B cell (primary cell): ENCODE measurements at places on chromosomes 7 and 10. TPM values are rescaled to one million over a fixed set of nuclear protein-coding genes. Genes with fewer than 3 reads are reported as not detected.

The DKK1 gene
- not detected in 2 replicates for total RNA-seq

The NRBF2 gene
- 20.5 and 24.6 TPM in 2 replicates for total RNA-seq

The AGMO gene
- total RNA-seq, result not detected in 2 replicates

The AKR1C1 gene
- not detected in 2 replicates for total RNA-seq

The CARD11 gene
- 129 and 133 TPM in 2 replicates for total RNA-seq

The C10orf143 gene
- 9.1 and 12.3 TPM in 2 replicates for total RNA-seq

DNA sequence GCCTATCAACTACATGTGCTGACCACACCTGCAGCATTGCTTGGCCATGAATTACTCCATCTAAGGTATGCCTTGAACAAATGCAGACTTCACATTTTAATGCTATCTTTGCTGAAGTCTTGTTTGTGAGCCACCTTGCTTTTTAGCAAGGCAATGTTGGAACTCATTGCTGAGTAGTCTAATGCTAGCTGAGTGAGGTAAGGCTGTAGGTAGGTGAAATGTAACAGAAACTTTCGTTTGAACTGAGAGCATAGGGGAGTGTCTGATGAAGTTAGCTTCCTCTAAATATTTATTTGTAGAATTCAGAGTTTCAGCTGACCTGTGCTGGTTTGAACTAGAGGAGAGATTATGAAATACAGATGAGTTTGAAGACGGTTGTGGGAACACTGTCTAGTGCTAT, 238.5 kb downstream of the SEMA3A start:
- H3K4me1 ChIP-seq, result no peaks in the 10 kb centered on the region
- DNase-seq, result no peak
- H3K4me3 ChIP-seq, result no peak overlapping the region
- H3K27ac ChIP-seq, result no peak overlapping the region

GRCh38 chr7:108525327-108525984, 479 bp downstream of the PNPLA8 start:
- no peaks in the 10 kb centered on the region for H3K27me3 ChIP-seq
- H3K36me3 ChIP-seq, result peaks cover 9% of the 10 kb centered on the region
- peak; percentile 26 for DNase-seq
- H3K4me1 ChIP-seq, result peaks cover 34% of the 10 kb centered on the region
- peak overlapping the region; percentile 94 for H3K27ac ChIP-seq

DNA sequence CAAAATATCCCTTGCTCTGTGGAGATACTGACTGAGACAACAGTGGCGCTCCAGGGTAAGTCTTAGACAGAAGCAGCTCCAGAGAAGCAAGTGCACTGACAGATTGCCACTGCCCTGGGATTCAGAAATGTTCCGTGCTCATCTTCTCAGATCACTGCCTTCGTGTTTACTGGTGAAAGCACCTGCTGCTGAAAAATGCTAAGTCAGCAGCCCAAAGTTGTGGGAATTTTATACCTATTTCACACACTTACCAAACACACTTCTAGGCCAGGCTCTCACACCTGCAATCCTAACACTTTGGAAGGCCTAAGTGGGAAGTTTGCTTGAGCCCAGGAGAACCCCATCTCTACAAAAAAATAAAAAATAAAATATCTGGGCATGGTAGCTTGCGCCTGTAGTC, 63.2 kb upstream of the DLX6 start:
- H3K4me3 ChIP-seq, result no peak overlapping the region
- no peaks in the 10 kb centered on the region for H3K36me3 ChIP-seq
- no peak overlapping the region for H3K27ac ChIP-seq
- no peaks in the 10 kb centered on the region for H3K4me1 ChIP-seq
- H3K27me3 ChIP-seq, result no peaks in the 10 kb centered on the region

DNA sequence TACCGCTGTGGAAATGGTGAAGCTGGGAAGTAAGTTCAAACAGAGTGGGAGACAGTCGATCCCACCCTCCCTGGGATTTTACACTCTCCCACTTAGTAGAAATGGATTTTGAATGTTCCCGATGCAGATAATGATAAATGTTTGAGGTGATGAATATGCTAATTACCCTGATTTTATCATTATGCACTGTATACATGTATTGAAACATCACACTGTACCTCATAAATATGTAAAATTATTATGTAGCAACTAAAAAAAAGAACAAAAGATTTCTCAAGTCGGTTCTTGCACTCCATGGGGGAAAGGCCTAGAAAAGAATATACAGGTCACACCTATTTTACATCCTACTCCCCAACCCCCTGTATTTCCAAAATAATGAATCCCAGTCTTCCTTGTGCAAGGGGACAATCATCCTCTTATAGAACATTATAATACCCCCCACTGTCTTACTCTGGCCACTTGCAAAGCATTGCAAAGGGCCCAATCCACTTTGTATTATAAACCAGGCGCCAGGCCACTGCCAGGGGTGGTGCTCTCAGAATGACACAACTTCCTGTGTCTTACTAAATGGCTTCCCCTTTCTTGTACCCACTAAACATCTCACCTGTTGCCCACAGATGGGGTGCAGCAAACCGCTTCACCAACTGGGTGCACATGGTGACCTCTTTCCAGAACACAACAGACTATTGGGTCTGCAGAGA, 20.6 kb upstream of the OR2AE1 start:
- no peak for DNase-seq
- H3K36me3 ChIP-seq, result peaks cover 30% of the 10 kb centered on the region
- no peak overlapping the region for H3K27ac ChIP-seq
- H3K4me1 ChIP-seq, result no peaks in the 10 kb centered on the region
- H3K27me3 ChIP-seq, result no peaks in the 10 kb centered on the region

DNA sequence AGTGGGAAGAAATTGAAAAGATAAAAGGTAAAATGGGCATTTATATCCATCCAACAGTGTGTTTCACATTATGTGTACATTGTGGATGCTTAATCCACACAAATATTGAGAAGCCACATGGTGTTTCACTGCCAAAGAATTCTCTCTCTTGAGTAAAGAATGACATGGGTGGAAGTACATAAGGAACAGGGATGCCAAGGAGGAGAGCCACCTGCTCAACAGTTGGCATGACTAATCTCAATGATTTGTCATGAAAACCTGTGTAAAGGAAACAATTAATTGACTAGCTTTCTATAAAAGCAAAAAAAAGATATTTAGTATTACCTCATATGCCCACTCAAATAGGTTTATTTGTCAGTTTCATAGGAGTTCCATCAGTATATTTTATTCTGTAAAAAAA, 43.1 kb downstream of the MAGI2 start:
- DNase-seq, result no peak
- no peaks in the 10 kb centered on the region for H3K36me3 ChIP-seq
- H3K4me3 ChIP-seq, result no peak overlapping the region
- H3K27me3 ChIP-seq, result no peaks in the 10 kb centered on the region

GRCh38 chr10:112307358-112308124, 24.3 kb downstream of the TECTB start:
- H3K36me3 ChIP-seq, result no peaks in the 10 kb centered on the region
- no peaks in the 10 kb centered on the region for H3K27me3 ChIP-seq
- H3K4me1 ChIP-seq, result no peaks in the 10 kb centered on the region
- DNase-seq, result peak; percentile 49
- no peak overlapping the region for H3K4me3 ChIP-seq

DNA sequence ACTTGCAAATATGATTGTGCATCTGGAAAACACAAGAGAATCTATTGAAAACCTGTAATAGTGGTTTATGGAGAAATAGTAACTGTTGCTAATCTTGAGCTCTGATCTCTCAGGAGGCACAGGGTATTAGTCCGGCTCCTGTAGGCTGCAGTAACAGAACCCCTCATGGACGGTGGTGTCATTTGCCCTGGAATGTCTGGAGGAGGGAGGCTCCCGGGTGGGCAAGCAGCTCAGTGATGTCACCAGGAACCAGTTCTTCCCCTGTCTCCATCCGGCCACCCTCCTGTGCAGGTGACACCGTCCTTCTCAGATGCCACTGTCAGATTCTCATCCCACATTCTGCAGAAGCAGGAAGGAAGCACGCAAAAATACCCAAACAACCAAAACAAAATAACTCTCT, 29.3 kb downstream of the INPP5A start:
- H3K36me3 ChIP-seq, result no peaks in the 10 kb centered on the region
- H3K4me1 ChIP-seq, result peaks cover 41% of the 10 kb centered on the region
- H3K4me3 ChIP-seq, result no peak overlapping the region
- no peak overlapping the region for H3K27ac ChIP-seq
- DNase-seq, result no peak

- no peaks in the 10 kb centered on the region for H3K27me3 ChIP-seq
- no peak overlapping the region for H3K27ac ChIP-seq
Observed at GRCh38 chr10:58648131-58648530, 135.5 kb downstream of the BICC1 start.

DNA sequence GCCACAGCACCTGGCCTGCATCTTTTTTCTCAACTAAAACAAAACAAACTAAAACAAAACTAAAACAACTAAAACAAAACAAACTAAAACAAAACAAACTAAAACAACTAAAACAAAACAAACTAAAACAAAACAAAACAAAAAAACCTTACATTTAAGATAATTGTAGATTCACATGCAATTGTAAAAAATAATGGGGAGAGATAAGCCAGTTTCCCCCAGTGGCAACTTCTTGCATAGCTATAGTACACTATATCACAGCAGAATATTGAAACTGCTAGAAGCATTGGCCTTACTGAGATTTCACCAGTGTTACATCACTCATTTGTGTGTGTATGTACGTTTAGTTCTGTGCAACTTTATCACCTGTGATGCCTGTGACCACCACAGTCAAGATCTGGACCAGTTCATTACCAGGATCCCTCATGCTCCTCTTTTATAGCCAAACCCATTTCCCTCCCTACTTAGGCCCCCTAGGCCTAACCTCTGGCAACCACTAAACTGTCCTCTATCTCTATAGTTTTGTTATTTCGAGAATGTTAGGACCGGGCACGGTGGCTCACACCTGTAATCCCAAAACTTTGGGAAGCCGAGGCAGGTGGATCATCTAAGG, 9.3 kb downstream of the FXYD4 start:
- H3K36me3 ChIP-seq, result no peaks in the 10 kb centered on the region
- H3K27me3 ChIP-seq, result no peaks in the 10 kb centered on the region
- no peak overlapping the region for H3K27ac ChIP-seq
- no peak overlapping the region for H3K4me3 ChIP-seq
- DNase-seq, result no peak

DNA sequence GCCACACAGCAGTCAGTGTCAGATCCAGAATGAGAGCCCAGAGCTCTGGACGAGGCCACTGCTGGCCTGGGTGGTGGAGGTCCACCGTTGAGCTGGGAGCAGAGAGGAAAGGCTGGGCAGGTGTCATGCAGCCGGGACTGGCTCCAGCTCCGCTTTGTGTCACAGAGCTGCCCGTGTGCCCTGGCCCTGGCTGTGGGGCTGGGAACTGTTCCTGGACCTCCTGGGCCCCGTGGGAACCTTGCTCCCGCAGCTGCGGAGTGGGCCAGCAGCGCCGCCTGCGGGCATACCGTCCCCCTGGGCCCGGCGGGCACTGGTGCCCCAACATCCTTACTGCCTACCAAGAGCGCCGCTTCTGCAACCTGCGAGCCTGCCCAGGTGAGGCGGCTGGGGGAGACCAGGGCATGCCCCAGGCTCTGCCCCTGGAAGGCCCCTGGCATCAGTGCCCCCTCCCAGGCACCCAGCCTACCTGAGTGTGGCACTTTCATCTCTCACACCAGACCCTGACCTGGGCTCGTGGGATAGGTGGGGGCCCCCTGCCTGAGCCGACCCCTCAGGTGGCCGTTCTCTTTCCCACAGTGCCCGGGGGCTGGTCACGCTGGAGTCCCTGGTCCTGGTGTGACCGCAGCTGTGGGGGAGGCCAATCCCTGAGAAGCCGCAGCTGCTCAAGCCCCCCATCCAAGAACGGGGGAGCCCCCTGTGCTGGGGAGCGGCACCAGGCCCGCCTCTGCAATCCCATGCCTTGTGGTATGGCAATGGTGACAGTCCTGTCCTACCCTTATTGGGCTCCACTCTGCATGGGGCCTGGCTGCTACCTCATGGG, 18.8 kb upstream of the ZNF862 start:
- DNase-seq, result no peak
- no peak overlapping the region for H3K27ac ChIP-seq
- H3K4me1 ChIP-seq, result no peaks in the 10 kb centered on the region
- H3K36me3 ChIP-seq, result no peaks in the 10 kb centered on the region
- H3K27me3 ChIP-seq, result no peaks in the 10 kb centered on the region

GRCh38 chr10:103916254-103916653, 1.7 kb downstream of the STN1 start:
- no peak overlapping the region for H3K4me3 ChIP-seq
- no peak for DNase-seq
- H3K36me3 ChIP-seq, result no peaks in the 10 kb centered on the region
- peaks cover 40% of the 10 kb centered on the region for H3K4me1 ChIP-seq
- H3K27ac ChIP-seq, result peak overlapping the region; percentile 85

DNA sequence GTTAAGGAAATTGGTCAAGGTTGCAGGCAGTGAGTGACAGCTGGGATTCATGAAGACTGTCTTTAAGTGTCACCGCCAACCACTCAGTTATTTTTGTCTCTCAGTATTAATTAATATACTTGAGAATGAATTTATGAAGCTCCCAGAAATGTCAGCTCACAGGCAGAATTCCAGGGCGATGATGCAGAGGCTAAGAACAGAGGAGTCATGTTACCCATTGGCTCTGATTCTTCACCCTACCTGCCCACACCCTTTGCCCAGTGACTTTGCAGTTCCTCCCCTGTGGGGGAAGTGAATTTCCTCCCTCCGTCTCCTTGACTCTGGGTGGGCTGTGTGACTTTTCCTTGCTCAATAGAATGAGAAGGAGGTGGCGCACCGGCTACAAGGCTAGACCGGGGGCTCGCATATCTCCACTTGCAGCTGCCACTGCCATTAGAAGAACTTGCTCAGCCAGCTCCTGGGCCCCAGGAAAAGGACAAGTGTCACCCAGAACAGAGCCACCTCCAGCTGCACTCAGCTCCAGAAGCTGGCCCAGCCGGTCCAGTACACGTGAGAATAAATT, 157.1 kb upstream of the PRKCQ start:
- H3K4me1 ChIP-seq, result no peaks in the 10 kb centered on the region
- H3K27me3 ChIP-seq, result no peaks in the 10 kb centered on the region
- H3K4me3 ChIP-seq, result no peak overlapping the region

DNA sequence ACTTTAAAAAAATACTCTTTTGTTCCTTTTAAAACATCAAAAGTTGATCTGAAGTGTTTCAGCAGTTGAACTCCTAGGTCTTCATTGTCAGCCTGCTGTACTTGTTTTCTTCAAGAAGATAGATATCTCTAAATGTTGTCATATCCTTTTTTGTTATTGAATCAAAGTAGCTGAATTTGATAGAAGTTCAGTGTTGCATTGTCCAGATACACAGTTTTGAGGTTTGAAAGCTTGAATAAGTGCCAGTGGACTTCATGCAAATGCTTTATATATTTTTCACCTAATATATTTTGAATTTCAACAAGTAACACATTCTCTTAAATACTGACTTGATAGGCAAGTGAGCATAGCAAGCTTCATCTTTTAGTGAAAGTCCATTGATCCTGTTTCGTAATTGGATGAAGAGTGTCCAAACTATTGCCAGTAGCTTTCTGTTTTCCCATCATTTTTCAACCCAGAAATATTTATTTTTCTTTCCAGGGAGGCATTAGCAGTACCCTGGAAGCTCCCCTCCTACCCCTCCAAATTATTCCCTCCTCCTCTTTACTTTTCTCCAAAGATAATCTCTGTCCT, 114.4 kb downstream of the TPST1 start:
- H3K27me3 ChIP-seq, result no peaks in the 10 kb centered on the region
- H3K4me1 ChIP-seq, result no peaks in the 10 kb centered on the region
- H3K27ac ChIP-seq, result no peak overlapping the region
- no peak overlapping the region for H3K4me3 ChIP-seq
